ENCODE measurements at places on chromosomes 5 and 9.

DNA sequence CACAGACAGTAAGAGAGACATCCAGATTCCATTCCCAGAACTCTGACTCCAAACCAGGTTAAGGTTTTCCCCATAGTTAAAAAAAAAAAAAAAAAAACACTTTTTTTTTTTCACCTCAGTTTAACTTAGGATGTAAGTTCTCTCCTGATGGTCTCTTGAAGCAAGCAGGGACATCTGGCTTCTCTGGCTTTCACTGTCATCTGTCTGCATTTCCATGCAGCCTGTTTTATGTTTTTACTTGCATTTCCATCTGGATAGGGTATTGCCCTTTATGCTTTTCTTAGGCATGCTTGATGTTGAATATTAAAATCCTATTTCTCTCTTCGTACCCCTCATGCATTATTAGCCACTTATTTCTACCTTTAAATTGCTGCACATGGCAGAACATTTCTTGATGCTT lies 135.3 kb upstream of the WWC1 start:
- DNase-seq, result no peak

DNA sequence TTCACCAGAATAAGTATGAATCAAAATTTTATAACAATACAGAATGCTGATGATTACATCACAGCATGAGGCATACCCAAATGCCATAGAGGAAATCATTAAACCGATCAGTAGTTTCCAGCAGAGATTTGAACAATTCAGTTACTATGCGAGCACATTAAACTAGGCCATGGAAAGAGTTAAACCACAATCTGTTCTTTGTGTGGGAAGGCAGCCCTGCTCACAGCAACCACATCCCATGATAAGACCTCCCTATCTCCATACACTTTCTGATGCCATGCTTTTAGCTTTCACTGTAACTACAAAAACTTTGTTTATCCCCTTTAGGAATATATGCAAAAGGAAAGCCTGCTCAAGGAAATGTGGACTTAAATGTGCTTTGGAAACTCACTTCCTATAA lies 4.5 kb downstream of the NFIB start:
- no peak for DNase-seq

DNA sequence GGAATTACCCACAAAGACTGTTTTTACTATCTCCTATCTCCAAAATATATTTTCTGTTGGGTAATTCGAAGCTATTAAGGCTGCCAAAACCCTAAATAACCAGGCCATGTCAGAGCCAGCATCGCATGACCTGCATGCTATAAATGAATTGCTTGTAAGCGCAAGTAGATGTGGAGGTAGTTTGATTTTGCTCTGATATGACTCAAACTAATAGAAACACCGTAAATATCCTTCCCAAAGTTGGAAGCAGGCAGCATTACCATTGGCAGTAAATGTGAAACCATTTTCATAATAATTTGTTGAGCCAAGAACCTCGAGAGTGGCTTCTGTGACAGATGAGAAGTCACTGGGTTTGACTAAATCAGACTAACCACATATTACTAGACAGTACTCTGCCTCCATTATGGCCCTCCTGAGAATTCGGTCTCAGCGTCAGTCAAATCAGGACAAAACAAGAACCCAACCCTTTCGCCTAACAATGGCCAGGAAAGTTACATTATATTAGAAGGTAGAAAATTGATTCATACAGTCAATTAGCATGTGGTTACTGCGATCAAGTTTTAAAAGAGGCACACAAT lies 289.8 kb downstream of the SPOCK1 start:
- no peak for DNase-seq

GRCh38 chr5:42507451-42508097 lies 84.3 kb downstream of the GHR start:
- DNase-seq, result no peak

DNA sequence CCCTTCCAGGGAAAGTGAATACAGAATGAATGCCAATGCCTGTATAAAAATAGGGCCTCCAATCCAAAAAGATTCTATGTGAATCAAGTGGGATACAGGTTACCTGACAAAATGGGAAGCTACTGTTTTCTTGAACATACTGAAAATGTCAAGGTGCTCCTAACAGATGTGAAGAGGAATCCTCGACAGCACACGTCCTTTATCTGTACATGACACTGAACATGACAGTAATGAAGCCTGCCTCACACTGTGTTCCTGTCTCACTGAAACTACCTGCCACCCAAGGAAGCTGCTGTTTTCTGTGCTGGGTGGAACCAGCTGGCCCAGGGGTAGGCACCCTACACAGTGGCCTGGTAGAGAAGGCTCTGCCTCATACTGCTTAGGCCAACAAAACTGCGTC lies 165.3 kb upstream of the RAPGEF1 start:
- DNase-seq, result no peak

- no peak for DNase-seq
These were observed 5.0 kb upstream of the PTGER4 start for GRCh38 chr5:40674661-40675235.

Data from stimulated activated CD4-positive, alpha-beta T cell treated with anti-CD3 and anti-CD28 coated beads, Interleukin-1b, Interleukin-23, amount 100 ng/mL, for 48 hours (primary cell).